ENCODE measurements at places on chromosomes 2 and 18.
A peak's percentile ranks its signal among the peaks of the same experiment; 100 is the strongest.

DNA sequence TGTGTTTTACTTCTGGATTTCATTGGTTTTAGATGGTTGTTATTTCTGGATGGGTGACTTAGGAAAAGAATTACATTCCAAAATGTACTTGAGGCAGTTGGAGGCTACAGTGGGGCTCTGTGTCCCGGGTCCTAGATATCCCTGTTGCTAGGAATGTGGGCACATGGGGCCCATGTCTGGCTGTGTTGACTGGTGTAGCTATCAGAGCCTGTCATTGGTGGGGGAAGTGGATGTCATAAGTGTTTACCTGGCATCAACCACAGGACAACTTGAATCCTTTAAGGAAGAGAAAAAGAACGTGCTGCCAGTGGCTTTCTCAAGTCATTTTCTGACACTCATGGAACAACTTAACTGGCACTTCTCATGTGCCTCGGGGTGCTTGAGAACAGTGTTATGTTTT is 30.4 kb downstream of the IL18R1 start:
- DNase-seq: no peak

GRCh38 chr2:86021396-86022378 is 84.0 kb downstream of the POLR1A start:
- DNase-seq: no peak

DNA sequence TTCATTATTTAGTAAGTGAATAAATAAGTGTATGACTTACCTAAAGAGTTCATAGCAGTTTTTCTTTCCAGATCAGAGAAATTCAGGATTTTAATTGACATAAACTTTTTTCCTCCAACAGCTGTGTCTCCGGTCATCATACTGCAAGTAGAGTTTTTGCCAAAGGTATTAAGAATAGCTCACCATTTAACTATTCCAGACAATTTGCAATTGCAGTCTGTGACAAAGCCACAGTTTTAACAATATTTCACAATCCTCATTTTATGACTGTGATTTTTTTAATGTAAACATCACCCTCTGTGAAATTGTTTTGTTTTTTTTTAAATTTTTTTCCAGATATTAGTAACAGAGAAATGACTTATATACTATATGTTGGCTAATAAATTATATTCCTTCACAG is 199.1 kb downstream of the TRIB2 start:
- DNase-seq: no peak

GRCh38 chr18:27120246-27120645 is 64.9 kb downstream of the CHST9 start:
- DNase-seq: no peak

GRCh38 chr2:189465478-189465877 is 24.2 kb downstream of the WDR75 start:
- no peak for DNase-seq

- no peak for DNase-seq
Measured at GRCh38 chr2:75211266-75211770, 12.0 kb upstream of the TACR1 start.

- no peak for DNase-seq
Measured at GRCh38 chr18:49628881-49629795, 67.3 kb downstream of the LIPG start.

DNA sequence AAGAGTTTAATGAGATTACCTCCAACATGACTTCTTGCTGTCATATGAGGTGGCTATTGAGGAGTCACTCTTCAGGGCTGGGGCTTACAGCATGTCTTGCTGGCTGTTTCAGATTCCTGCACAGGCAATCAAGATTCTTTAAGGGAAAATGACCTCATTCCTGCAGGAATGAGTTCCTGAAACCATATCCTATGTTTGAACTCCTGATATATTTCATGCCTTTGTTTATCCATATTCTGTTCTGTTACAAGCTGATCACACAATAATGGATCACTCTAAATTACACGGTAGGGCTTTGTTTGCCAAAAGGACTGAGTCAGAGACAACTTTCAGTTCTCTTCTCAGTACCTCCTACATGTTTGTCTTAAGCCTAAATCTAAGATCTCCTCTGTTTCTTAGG is 879.8 kb upstream of the PIK3C3 start:
- no peak for DNase-seq

DNA sequence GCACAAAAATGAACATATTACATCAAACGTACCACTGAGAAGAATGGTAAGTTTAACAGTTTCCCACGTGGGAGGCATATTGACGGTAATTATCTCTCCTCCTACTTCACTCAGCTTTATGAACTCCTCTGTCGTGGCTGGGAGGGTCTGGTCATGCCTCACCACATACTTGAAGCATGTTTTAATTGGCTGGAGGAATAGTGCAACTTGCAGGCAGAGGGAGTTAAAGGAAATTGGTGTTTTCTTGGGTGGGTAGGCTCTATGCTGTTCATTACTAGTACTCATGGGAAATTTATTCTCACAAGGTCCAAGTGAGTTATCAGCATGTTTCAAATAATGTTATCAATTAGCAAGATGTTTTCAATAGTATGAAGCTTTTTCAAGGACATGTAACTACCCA is 767.0 kb downstream of the PLCL1 start:
- DNase-seq: no peak

DNA sequence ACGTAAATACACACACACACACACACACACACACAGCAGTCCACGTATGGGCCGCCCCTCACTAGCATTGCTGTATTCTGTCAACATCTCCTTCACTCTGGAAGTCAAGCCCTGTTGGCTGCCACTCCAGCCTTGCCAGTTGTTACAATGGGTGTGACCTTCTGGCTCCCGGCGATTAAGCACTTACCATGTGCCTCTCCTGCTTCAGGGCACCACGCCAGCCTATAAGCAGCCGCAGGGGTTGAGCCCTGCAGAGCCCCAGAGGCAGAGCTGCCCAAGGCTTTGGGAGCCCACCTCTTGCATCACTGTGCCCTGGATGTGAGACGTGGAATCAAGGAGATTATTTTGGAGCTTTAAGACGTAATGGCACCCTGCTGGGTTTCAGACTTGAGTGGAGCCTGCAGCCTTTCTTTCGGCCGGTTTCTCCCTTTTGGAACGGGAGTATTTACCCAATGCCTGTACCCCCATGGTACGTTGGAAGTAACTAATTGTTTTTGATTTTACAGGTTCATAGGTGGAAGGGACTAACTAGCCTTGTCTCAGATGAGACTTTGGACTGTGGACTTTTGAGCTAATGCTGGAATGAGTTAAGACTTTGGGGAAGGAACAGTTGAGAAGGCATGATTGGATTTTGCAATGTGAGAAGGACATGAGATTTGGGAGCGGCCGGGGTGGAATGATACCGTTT is 54.5 kb upstream of the ROCK2 start:
- DNase-seq: no peak

GRCh38 chr2:188678882-188679281 is 295.3 kb upstream of the COL3A1 start:
- no peak for DNase-seq

- no peak for DNase-seq
Measured at GRCh38 chr2:179455824-179456223, 191.2 kb upstream of the SESTD1 start.

DNA sequence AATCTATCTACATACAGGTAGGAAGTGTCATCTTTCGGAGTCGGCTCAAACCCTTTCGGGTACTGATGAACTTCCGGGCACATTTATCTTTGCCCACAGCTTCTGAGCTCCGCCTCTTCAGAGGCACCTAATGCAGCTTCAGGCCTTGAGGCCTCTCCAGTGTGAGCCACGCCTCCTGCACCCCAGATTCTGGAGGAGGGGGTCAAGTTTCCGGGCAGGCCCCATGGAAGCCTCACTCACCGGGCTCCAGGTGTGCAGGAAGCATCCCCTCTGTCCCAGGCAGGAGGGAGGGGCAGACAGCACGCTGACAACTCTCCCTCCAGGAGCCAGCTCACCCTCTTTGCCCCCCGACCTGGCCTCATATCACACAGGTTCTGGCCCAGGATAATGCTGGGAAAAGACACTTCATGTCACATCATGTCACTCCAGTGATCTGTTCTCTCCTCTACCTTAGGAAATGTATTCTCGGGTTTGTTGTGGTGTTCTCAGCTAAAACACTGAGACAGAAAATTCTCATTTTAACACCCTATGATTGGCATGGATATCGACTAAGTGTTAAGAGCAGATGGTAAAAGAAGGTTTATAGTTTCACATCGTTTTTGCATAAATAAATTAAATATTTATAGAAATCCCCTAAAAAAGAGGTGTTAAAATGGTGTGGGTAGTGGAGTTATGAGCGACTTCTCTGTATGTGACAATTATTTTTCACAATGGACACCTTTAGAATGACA is 46.2 kb upstream of the COPS8 start:
- no peak for DNase-seq

DNA sequence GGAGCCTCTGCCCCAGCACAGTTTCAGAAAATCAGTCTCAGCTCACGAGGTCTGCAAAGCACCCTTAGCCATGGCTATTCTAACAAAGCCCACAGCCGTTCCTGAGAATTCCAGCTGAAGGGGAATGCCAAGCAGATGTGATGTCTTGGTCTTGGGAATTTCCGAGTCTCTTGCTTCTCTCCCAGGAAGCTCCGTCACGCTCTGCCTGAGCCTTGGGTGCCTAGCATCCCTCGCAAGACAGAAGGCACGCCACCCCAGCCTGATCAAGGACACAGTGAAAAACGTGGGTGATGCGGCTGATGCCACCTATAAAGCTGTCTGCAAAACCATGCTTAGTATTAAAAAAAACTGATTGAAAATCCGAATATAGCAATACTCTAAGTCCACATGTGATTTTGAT is 254.6 kb downstream of the SH3BP4 start:
- no peak for DNase-seq

GRCh38 chr2:225920621-225921220 is 521.2 kb downstream of the NYAP2 start:
- DNase-seq: no peak

DNA sequence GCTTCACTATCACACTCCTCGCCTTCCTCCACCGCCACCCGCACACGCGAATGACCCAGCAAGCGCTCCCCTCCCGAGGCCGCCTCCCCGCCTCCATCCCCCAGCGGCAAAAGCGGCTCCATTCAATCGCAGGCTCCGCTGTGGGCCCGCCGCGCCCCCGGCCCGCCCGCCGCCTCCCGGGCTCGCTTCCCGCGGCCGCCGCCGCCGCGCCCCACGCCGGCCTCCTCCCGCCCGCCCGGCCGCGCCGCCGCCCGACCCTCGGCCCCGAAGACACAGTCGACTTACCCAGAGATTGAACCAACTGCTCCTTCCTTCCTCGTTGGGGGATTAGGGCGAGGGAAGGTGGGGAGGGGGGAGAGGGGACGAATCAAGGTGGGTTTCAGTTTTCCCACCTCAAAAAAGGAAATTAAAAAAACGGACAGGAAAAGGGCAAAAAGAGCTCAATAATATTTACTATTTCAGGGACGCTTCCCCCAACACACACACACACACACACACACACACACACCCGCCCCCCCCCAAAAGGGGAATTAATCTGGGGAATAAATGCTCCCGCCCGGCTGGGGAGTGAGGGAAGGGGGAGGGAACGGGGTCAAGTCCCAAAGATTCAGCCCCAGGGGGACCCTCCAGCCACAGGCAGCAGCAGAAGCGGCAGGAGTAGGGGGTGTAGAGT is 743 bp downstream of the XPO1 start:
- DNase-seq: peak; percentile 37

DNA sequence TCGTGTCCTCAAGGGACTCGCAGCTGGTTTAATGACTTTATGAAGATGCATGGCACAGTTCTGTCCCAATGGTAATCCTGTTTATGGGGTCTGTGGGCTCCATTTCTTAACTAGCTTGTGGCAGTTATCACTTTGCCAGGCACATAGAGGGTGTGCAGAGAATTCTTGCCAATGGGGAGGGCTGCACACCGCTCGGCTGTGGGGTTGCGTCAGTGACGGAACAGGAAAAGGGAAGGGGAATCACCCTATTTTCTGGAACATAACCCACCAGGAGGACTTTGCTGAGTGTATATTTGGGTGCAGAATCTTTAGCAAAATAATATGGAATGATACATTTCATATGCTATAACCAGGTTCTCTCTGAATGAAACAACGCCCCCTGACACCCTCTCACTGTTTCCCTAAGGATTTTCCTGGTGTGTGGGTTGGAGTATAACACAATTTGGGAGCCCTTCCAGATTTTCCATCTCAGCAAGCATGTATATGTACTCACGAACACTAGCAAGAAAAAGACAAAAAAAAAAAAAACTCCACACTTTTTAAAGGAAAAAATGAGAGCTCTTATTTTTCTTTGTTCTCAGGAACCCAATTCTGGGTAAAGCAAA is 43.9 kb upstream of the TRIB2 start:
- DNase-seq: no peak

DNA sequence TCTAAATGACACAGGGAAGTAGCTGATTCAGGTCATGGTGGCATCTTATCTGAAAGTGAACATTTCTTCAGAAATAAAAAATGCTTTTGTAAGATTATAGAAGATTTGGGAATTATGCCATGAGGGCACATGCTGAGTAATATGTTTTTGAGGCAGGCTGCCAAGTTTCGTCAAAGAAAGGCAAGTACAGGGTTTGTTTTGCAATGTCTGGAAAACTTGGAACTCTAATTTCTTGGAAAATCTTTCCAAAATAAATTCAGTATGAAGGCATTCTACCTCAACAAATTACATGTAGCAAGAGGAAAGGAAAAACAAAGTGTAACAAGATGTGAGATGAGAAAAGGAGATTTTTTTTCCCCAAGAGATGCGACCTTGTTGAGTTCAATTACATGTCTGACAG is 167.7 kb downstream of the PLCL1 start:
- DNase-seq: no peak

GRCh38 chr18:68467957-68468356 is 247.0 kb downstream of the TMX3 start:
- no peak for DNase-seq

- no peak for DNase-seq
Measured at GRCh38 chr2:237818066-237818473, 19.5 kb downstream of the RBM44 start.

DNA sequence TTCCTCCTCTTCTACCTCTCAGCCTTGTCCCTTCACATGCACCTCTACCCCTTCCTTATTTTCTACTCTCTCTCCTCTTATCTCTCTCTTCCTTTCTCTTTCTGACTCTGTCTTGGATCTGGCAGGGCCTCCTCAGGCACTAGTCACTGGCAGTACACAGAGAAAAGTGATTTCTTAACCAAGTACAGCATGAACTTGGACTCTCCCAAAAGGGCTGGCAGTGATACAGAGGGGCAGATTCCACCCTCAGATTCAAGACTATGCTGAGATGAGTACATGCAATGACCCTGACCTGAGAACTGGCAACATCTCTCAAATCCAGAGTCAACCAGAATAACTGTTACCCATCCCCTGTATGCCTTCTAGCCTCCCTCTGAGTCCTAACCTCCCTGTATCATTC is 4.3 kb downstream of the AOX1 start:
- DNase-seq: no peak

DNA sequence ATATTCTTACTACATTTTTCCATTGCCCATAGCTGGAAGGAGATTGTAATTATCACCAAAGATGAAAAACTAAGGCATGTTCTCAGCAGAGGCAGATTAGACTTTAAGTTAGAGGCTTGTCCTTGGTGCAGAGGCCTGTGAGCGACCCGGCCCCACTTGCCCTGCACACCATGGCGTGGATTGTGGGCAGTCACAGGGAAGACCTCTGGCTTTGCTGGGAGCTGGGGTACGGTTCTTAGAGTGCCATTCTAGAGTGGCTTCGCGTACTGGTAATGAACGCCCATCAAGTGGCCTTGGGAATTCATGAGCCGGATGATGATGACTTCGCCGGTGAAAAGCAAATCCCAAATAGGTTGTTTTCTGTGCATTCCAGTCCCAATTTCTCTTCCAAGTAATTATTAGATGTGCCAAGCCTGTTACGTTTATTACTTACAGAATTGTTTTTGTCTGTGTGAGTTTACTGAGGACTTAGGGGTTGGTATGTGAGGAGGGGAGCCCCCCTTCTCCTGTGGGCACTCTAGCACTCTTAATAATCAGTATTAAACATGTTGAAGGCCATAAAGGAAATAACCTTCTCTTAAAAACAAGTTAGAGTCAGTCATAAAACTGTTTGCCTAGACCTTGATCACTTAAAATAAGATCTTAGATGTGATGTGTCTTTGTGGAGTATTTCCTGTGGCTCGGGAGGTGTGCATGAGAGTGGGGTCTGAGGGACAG is 90.6 kb downstream of the LDLRAD4 start:
- DNase-seq: no peak
